ENCODE measurements at places on chromosomes 16 and 17.

GRCh38 chr16:79605999-79606398, 5.5 kb upstream of the MAF start:
- peak; percentile 33 for DNase-seq

DNA sequence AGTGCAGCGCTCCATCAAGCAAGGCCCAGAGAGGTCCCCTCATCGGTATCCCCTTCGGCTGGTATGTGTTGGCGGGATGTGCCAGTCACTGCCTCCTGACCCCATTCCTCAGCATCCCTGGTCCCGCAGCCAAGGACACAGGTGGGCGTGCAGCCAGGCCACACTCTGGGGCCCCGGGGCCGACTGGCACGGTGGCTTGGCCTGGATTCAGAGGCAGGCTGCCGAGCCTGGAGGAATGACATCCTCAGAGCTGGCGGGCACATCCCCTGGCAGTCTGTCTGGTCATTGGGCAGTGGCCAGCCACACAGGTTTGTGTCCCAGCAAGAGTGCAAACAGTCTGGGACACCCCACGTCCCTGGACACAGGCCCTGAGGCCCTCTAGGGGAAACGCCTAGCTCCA, 111.1 kb downstream of the SDK2 start:
- DNase-seq: no peak

GRCh38 chr16:11955713-11956123, 9.3 kb upstream of the TNFRSF17 start:
- DNase-seq: no peak

GRCh38 chr16:68999114-68999513, 106.3 kb upstream of the HAS3 start:
- no peak for DNase-seq

GRCh38 chr16:79468121-79468552, 132.4 kb downstream of the MAF start:
- no peak for DNase-seq

DNA sequence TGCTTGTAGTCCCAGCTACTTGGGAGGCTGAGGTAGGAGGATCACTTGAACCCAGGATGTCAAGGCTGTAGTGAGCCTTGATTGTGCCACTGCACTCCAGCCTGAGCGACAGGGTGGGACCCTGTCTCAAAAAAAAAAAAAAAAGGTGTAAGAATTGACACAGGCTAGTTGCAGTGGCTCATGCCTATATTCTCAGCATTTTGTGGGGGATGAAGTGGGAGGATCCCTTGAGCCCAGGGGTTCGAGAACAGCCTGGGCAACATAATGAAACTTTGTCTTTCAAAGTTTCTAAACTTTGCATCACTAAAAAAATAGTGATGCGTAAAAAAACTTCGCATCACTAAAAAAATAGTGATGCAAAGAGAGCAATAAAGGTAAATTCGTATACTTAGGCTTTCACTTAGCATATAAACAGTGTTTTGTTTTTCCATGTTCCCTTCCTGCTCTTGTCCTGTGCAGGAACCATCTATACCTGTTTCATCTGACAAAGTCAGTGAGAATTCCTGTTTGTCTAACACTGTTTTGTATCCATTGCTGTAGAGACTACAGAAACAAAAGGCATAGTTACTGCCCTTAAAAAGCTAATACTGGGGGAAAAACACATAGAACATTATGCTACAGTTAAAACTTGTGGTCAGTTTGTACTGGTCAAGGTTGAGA, 32.1 kb downstream of the CTCF start:
- DNase-seq: no peak

GRCh38 chr17:63483038-63483437, 6.2 kb downstream of the ACE start:
- no peak for DNase-seq

DNA sequence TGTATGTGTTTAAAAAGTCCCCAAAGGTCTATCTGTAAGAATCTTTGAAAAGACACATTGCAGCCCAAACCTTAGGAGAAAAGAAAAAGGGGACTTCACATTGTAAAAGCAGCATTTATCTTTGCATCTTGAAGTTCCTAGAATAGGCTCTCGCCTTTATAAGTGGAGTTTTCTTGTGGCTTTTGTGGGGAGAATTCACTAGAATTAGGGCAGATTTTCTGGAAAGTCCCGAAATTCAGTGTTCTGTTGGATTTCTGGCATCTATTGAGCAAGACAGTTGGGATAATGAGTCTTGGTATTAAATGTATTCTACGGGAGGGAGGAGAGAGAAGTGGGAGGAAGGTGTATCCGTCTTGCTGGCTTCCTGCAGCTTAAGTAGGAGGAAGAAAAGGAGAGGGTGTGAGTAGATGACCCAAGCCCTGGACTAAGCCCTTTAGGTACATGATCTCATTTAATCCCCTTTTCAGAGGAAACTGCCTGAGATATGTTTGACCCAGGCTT, 62.6 kb downstream of the PRKCA start:
- DNase-seq: no peak

- no peak for DNase-seq
These were observed 4.4 kb downstream of the PNPO start for GRCh38 chr17:47945529-47946508.

GRCh38 chr16:8572063-8572918, 18.0 kb downstream of the TMEM114 start:
- no peak for DNase-seq

GRCh38 chr16:585351-585750, 4.5 kb upstream of the RAB40C start:
- DNase-seq: no peak

- no peak for DNase-seq
These were observed 506.8 kb upstream of the SOX9 start for GRCh38 chr17:71613996-71614395.

DNA sequence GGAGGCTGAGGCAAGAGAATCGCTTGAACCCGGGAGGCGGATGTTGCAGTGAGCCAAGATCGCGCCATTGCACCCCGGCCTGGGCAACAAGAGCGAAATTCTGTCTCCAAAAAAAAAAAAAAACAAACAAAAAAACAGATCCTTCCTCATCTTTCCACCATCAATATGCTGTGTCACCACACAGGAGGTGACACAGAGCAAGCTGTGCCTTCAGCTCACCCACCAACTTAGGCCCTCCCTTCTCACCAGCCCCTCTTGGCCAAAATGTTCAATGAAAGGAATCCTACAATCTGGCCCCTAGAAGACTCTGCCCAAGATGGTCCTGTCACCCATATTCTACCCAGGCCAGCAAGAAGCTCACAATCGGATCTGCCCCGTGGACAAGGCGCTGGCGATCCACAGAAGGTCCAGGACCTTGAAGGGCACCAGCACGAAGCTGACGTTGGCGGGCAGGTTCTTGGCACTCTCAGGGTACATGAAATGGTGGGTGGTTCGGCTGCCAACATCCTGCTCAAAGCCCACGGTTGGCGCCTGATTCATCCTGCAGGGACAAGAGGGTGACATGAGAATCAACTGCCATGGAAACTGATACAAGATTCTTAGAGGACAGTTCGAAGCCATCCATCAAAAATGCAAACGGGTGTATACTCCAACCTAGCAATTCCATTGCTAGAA, 41.4 kb downstream of the DDX19A start:
- no peak for DNase-seq

DNA sequence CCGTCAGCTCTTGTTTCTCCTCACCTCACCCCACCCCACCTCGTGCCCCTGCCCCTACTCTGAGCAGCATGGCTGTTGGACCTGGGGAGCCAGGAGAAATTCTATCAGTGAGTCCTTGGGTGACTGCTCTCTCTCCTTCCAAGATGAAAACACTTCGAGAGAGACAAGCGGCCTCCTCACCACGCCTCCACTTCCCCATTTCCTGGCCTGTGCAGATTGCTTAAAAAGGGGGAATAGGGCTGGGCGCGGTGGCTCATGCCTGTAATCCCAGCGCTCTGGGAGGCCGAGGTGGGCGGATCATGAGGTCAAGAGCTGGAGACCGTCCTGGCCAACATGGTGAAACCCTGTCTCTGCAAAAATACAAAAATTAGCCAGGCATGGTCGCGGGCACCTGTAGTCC, 9.5 kb downstream of the DLX4 start:
- DNase-seq: no peak

DNA sequence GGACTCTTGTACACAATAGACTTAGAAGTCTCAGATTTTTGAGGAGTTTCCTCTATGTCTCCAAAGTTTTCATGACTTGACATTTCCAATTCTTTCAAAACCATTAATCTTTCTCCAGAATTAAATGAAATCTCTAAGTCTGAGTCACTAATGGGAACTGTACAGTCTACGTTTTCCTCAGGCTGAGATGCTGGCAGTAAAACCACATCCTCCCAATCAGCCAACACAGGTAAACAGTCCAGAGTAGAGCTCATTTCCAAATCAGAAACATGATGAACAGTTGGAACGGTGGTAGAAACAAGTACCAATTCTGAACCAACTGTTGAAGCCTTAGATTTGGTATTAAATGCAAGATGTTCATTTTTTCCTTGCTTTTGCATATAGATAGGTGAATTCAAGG, 7.9 kb downstream of the ERI2 start:
- DNase-seq: no peak

- DNase-seq: no peak
These were observed 697 bp downstream of the NOL11 start for GRCh38 chr17:67718325-67718941.

DNA sequence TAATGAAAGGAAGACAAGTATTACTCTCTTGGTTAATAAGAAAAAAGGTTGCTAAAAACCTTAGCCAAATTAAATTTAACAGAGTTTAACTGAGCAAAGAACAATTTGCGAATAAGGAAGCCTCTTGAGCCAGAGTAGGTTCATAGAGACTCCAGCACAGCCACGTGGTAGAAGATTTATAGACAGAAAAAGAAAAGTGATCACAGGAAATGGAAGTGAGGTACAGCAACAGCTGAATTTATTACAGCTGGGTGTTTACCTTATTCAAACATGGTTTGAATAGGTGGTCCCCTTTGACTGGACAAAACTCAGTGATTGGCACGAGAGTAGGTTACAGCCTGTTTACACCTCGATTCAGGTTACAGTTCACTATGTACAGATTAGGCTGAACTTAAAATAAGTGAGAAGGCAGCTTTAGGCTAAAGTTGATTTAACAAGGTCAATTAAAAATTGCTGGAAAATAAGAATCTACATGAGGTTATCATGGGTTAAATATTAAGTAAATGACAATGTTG, 3.3 kb upstream of the CCL15 start:
- no peak for DNase-seq

DNA sequence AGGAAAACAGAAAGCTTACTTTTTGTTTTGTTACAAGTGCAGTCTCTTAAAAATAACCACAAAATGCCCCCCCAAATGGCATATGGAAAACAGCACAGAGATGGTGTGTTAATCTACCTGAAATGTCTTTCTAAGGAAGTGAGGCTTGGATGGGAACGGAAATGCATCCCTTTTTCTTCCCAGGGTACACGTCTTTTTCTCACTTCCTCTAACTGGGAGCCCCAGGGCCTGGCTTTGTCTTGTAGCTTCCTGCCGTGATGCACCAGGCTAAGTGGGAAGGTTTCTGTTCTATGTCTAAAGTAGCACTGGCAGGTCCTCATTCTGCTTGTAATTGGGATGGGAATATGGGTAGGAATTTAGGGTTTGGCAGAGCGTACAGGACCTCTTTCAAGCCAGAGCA, 52.5 kb upstream of the CACNG3 start:
- no peak for DNase-seq
